ENCODE measurements at places on chromosomes 7 and 10. TPM values are rescaled to one million over a fixed set of nuclear protein-coding genes. Genes with fewer than 3 reads are reported as not detected.

- no peak for DNase-seq
These were observed 13.2 kb downstream of the ALKBH4 start for GRCh38 chr7:102451371-102452054.

DNA sequence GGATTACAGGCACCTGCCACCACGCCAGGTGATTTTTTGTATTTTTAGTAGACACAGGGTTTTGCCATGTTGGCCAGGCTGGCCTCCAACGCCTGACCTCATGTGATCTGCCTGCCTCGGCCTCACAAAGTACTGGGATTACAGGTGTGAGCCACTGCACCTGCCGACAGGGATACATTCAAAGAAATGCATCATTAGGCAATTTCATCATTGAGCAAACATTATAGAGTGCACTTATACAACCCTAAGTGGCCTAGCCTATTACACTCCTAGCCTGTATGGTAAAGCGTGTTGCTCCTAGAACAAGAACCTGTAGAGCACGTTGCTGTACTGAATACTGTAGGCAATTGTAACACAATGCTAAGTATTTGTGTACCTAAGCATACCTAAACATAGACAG is 350.3 kb downstream of the GALNT17 start:
- DNase-seq: no peak

DNA sequence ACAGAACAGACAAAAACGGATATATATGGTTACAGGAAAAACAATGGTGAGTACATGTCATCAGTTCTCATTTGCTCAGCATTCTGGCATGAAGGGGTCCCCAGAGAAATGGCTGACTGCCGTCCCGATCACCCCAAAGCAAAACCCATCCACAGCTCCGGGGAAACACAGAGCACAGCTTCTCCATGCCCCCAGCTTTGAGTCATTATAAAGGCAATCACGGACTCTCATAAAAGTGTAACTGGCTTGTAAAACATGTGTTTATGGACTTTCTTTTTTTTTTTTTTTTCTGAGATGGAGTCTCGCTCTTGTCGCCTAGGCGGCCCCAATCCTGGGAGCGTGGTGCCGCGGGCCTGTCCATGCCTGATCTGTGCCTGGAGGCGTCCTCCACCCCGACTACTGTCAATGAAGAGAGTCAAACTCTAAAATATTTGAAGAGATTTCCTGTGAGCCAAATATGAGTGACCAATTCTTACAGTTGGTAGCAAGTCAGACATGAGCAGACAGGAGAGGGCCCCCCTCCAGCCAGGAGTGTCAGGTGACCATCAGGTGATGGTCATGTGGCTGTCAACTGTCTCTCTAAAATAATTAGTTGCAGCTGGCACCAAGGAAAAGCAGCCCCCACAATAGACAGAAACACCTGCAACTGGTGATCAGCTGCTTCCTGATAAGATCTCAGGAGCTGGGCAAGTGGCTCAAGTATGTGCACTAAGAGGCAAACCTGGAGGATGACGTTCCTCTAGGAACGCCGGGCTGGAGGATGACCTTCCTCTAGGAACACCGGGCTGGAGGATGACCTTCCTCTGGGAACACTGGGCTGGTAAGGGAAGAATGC is 21.7 kb upstream of the NOM1 start:
- DNase-seq: no peak

DNA sequence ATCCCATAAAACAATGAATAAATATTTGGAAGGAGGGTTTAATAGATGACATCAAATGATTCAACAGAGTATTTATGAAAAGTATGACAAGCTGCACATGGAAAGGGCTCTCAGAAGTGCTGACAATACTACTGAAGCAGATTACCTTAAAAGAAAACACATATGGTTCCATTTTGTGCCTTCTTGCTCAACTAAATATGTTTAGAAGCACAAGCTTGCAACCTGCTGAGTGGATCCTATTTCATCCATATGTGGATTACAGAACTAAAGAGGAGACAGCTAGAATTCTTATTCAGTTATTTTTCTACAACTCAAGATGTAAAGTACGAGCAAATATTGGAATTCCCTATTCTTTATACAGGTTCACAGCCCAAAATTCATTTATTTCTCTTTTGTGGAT is 340.6 kb downstream of the TFEC start:
- no peak for DNase-seq

- DNase-seq: no peak
These were observed 143.9 kb upstream of the NPS start for GRCh38 chr10:127405221-127405620.

DNA sequence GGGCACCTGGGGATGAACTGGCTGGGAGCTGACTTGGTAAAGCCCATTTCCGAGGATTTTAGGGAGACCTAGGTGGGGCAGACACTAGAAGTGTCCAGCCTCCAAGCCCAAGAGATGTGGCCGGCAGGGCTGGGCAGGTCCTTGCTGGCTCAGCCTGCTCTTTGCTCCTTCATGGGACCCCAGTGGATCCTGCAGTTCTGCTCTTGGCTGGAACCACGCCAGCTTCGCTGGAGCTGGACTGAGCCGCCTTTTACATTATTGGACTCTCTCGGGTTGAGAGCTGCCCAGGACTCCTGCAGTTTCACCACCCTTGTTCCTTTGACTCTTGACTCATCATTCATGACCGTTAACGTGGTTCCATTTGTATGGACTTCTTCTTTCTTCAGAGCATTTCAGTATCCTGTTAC is 5.7 kb downstream of the PPIF start:
- DNase-seq: no peak

GRCh38 chr7:131459256-131459655 is 97.2 kb downstream of the PODXL start:
- no peak for DNase-seq

- DNase-seq: no peak
These were observed 18.1 kb upstream of the PAXIP1 start for GRCh38 chr7:155020996-155021395.

DNA sequence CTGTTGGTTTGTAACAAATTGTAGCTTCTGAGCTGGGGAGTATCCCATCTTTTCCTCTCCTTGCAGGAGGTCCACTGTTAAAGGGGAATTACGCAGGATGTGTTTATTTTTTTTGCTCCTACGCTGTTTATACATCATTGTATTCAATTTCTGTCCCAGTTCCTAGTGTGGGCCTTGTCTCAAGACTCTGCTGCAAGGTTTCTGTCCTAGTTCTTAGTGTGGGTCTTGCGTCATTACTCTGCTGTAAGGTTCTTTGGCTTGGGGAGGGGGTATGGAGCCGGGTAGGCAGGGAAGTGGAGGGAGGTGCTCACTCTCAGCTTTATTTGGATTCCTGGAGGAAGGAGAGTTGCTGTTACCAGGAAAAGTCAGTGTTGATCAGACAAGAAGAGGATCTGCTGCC is 64.0 kb upstream of the TRIM8 start:
- DNase-seq: no peak

- no peak for DNase-seq
These were observed 3.3 kb downstream of the CRYGN start for GRCh38 chr7:151436446-151437158.

- DNase-seq: peak; percentile 31
These were observed 365.2 kb upstream of the MEOX2 start for GRCh38 chr7:16051561-16052255.

GRCh38 chr10:124009231-124010015 is 84.0 kb downstream of the CHST15 start:
- DNase-seq: peak; percentile 29

GRCh38 chr10:78222096-78222790 is 188.6 kb downstream of the RPS24 start:
- no peak for DNase-seq

- DNase-seq: no peak
These were observed 12.8 kb downstream of the GATAD1 start for GRCh38 chr7:92460109-92460508.

DNA sequence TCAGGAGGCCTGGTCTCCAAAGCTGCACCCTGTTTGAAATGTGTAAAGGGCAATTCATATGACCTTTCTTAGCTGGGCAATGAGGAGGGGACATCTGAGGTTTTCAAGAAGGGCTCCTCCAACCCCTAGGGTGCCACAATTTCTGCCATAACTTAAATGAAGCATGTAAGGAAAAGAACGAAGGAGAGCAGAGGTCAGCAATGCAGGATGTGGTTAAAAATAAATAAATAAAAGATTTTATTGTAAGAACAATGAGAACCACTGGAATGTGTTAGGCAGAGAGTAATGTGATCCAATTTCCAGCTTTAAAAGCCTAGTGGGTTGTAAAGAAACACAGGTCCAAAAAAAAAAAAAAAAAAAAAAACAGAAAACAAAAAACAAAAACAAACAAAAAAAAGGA is 673.1 kb downstream of the TNS3 start:
- peak; percentile 66 for DNase-seq

DNA sequence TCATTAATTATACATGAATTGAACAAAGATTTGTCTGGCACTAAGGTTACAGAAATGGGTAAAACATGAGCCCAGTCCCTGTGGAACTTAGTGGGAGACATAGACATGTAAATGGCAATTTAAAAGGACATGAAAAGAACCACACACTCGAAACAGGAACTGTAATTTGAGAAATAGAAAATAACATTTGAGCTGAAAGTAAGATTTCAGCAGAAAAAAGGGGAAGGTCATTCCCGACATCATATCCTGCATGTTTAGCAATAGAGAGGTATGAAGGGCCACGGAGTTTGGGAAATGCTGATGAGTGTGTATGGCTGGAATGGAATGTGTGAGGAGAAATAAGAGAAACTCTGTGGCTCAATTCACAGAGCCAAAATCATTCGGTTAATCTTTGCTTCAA is 175.4 kb upstream of the AHR start:
- DNase-seq: no peak

GRCh38 chr7:137480401-137480800 is 136.9 kb upstream of the PTN start:
- no peak for DNase-seq

- no peak for DNase-seq
These were observed 31.4 kb upstream of the ARHGAP22 start for GRCh38 chr10:48636231-48636630.

DNA sequence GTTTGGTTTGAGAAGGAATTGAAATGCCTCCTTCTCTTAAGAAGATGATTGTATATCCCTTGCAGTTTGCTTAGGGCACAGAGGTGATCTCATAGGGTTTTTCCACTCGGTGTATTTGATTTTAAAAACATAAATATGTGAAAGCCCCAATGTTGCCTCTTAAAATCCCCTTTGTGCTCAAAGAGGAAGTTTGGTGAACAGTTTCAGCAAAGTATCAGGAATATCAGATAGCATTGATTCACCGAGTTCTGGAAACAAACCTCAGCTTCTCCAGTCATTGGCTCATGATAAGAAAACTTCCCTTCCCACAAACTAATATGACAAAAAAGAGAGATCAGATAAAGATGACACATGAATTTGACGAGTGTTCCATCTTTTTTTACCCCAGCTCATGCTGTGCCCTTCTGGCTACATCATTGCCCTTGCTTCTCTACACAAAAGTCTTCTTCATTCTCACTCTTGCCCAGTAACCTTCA is 20.1 kb upstream of the SMNDC1 start:
- no peak for DNase-seq

GRCh38 chr7:15086131-15086611 is 183.6 kb upstream of the DGKB start:
- DNase-seq: no peak

GRCh38 chr10:101726115-101726387 is 31.1 kb upstream of the FBXW4 start:
- DNase-seq: no peak

DNA sequence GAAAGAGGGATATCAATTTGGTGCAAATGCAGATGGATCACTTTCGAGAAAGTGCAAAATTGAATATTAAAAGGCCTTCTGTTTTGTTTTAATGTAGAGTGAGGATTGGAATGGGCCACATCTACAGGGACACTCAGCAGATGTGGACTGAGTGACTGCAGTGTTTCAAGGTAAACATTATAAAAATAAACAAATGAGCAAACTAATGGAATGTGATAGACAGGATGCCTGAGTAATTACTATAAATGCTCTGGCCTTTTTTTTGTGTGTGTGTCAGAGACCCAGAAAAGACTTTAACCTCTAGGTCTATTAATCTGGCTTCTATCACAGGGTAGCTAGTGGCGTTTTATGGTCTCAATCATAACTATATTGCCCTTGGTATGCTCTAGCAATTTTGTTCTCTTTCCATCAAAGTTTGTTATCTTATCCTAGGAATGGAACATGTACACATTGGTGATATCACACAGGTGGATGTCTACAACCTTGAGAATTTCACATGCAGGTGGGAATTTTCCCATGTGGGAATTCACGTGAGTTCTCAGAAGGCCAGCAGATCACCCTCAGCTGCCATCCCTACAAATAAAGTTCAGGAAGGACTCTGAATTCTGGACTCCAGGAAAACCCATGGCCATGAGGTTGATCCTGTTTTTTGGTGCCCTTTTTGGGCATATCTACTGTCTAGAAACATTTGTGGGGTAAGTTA is at the start of gene CPA2:
Gene CPA2 (plus strand): TSS at position 606 of the 703 bp plus-strand sequence. CDS start 19 bp downstream, at position 625.
- DNase-seq: no peak

DNA sequence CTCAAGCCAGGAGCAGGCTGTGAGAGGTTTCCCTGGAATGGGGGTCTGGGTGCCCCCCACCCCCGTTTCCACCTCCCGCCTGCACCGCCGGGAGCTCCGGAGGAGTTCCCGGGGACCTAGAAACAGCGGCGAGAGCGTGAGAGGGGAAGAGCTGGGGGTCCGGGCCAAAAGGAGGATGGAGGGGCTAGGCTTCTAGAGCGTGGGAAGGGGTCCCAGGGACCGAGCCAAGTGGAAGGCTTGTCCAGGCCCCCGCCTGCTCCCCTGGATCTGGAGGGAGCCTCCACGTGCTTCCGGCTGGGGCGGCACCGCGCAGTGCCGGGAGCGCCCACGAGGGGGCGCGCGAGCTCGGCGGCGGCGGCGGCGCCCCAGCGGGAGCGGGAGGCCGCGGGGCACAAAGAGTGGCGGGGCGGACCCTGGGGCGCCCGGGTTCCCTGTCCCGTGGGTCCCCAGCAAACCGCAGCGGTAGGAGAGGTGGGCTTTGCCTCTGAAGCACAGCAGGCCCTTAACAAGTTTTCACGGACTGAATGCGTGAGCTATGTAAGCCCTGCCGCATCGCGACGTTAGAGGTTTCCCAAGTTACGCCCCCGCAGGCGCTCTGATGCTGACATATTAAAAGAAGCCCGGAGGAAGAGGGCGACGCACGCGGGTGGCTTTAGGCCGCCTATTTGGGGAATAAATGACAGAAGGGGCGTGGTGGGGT is 104.4 kb upstream of the LRRC4 start:
- DNase-seq: peak; percentile 27

GRCh38 chr7:117970801-117971200 is 97.6 kb upstream of the CTTNBP2 start:
- DNase-seq: no peak

- no peak for DNase-seq
These were observed 13.9 kb downstream of the HNRNPA2B1 start for GRCh38 chr7:26186364-26187311.

- DNase-seq: peak; percentile 79
These were observed 144.5 kb downstream of the RNF216 start for GRCh38 chr7:5636914-5637313.

GRCh38 chr10:62597226-62597625 is 207.3 kb upstream of the ADO start:
- DNase-seq: no peak

GRCh38 chr7:142356166-142356565 is 98.3 kb upstream of the PRSS58 start:
- DNase-seq: no peak

ANKRD1 gene
- not detected for total RNA-seq

NHLRC2 gene
- total RNA-seq: 19.4 TPM

AKR1C4 gene
- not detected for total RNA-seq

POP7 gene
- total RNA-seq: 41.5 TPM

TSPAN15 gene
- total RNA-seq: 7.5 TPM

TMEM213 gene
- not detected for total RNA-seq

MGMT gene
- 21.1 TPM for total RNA-seq
